ENCODE measurements at places on chromosomes 7 and 10. TPM values are rescaled to one million over a fixed set of nuclear protein-coding genes. Genes with fewer than 3 reads are reported as not detected.

ZNF117 gene
- 7.0 TPM for total RNA-seq

NUPR2 gene
- not detected for total RNA-seq

ASB10 gene
- not detected for total RNA-seq

LRRD1 gene
- 0.13 TPM for total RNA-seq

DHTKD1 gene
- total RNA-seq: 16.4 TPM

TMEM229A gene
- total RNA-seq: not detected

USP54 gene
- total RNA-seq: 4.3 TPM

All from activated CD8-positive, alpha-beta T cell treated with anti-CD3 and anti-CD28 coated beads, Interleukin-2, amount 10 ng/mL, durations not matched to agents 7 days and 5 days (primary cell).